IMR-90 (cell line): ENCODE measurements at places on chromosomes 2 and 18. TPM values are rescaled to one million over a fixed set of nuclear protein-coding genes. Genes with fewer than 3 reads are reported as not detected.

GPATCH11 gene
- 4.7 and 8.1 TPM in 2 replicates for total RNA-seq

IL36RN gene
- total RNA-seq, result not detected in 2 replicates

HYCC2 gene
- total RNA-seq, result 9.1 and 10.0 TPM in 2 replicates

SLC9A4 gene
- not detected in 2 replicates for total RNA-seq

DNA sequence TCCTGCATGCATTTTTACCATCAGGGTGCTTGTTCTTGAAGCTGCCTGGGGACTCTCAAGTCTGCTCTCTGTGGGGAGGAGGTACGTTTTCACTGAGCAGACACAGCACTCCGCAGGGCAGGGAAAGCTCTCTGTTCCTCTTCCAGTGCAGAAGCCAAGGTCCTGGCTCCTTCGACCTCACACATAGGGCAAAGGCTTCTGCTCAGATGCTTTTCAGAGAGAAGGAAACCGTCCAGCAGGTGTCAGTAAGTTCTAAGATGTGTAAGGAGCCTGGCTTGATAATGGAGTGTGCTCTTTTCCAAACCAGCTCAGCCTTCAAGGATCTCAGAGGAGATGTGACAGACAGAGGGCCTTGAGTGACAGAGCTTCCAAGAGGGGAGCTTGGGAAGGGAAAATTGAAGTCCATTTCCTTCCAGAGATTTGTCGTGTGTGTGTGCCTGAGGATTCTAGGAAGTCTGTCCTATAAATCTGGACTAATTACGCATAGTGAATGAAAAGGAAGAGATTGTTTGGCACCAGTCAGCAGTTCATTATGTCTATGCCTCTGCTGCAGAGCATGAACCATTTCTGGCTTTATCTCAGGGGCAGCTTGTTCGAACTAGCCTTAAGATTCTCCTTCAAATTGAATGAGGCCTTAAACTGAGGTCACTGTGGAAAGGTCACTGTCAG is 67.3 kb upstream of the UPP2 start:
- peak; percentile 48 for DNase-seq

GRCh38 chr2:140383781-140384180 is 1603.6 kb upstream of the NXPH2 start:
- no peak for DNase-seq

GRCh38 chr2:234333168-234334130 is 163.4 kb downstream of the ARL4C start:
- DNase-seq, result no peak

DNA sequence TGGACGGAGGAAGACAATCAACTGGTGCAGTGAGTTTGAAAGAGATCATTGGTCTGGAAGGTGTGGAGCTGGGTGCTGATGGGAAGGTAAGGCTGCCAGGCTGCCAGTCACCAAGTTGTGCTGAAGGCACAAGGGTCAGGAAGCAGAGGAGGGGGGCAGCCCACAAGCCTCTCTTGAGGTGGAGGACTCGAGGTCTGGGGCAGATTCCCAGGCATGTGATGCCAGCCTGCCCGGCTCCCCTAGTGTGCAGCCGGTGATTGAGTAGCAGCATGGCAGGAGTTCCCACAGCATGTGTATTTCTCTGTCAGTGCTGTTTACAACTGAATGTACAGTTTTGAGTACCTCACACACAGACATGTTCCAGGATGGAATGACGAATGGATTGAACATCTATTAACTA is 99.3 kb downstream of the CABLES1 start:
- no peak for DNase-seq

DNA sequence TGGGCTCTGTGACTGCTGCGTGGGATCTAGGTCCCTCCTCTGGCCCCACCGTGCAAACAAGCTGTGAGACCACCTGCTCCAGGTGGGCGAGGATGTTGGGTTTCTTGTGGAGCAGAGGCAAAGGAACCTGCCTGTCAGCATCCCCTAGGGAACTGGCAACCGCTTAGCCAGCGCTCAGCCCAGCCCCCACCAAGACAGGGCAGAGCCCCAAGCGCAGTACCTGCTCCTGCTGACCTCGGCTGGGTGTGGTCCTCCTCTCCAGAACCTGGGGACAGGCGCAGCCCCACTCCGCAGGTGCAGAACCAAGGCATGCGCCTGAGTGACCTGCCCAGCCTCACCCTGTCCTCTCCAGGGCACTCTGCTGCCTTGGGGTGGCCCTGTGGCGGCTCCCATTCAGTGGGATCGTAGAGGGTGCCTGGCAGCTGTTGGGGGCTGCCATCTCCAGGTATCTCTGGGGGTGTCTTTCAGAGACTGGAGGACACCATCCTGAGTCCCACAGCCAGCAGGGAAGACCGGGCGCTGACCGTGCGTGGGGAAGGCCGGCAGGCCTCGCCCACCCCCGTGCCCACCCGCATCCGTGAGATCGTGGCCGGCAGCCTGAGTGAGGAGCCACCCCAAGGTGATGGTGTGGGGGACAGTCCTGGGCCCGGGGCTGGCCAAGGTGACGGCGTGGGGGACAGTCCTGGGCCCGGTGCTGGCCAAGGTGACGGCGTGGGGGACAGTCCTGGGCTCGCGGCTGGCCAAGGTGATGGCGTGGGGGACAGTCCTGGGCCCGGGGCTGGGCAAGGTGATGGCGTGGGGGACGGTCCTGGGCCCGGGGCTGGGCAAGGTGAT is 12.3 kb downstream of the CROCC2 start:
- no peak for DNase-seq

DNA sequence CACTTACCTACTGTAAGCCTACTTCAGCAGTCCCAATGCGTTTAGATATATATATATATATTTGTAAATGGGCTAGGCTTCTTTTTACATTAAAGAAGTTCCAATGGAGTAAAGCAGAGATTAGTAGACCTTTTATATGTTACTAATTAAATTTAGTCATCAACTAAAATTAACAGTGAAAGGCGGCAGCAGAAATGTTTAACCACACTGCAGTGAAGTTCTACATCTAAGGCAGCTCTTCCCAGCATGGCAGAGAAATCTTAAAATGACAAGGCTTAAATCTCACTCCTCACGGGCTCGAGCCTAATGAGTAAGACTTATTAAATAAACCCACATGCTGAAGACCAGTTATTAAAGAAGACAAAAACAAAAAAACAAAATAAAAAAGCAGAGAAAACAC is 19.1 kb upstream of the KANSL1L start:
- DNase-seq, result no peak

- peak; percentile 41 for DNase-seq
Observed at GRCh38 chr2:12300019-12300602, 416.6 kb upstream of the TRIB2 start.

GRCh38 chr2:157320409-157320808 is 5.2 kb downstream of the ERMN start:
- DNase-seq, result no peak
